ENCODE measurements at places on chromosomes 6 and 20. TPM values are rescaled to one million over a fixed set of nuclear protein-coding genes. Genes with fewer than 3 reads are reported as not detected.

The CRIP3 gene
- not detected for total RNA-seq

The JPH2 gene
- total RNA-seq = 1.4 TPM

The OPRL1 gene
- total RNA-seq = 3.2 TPM

The DPPA5 gene
- total RNA-seq = not detected

The PRDM1 gene
- 1.8 TPM for total RNA-seq

The MAS1 gene
- total RNA-seq = not detected

The ZKSCAN4 gene
- total RNA-seq = 4.4 TPM

The BNIP5 gene
- not detected for total RNA-seq

The SLC17A3 gene
- not detected for total RNA-seq

The PRKN gene
- 0.18 TPM for total RNA-seq

The HAO1 gene
- total RNA-seq = not detected

The ACAT2 gene
- 133 TPM for total RNA-seq

The SMLR1 gene
- not detected for total RNA-seq

The CST5 gene
- total RNA-seq = not detected

The CYB5R4 gene
- 8.6 TPM for total RNA-seq

The PTCRA gene
- not detected for total RNA-seq

The WFDC8 gene
- total RNA-seq = not detected

Data from myometrial cell (primary cell).